Esophagus mucosa (tissue), 1 donor: ENCODE measurements at places on chromosomes 7 and 10. TPM values are rescaled to one million over a fixed set of nuclear protein-coding genes. Genes with fewer than 3 reads are reported as not detected.

NRCAM gene
- 10.9 TPM for total RNA-seq

POU6F2 gene
- total RNA-seq: 0.08 TPM

CDC14C gene
- total RNA-seq: not detected

SEMA3D gene
- 0.16 TPM for total RNA-seq

OPN4 gene
- total RNA-seq: not detected

ALKBH4 gene
- 5.7 TPM for total RNA-seq

MORN4 gene
- total RNA-seq: 1.9 TPM

IDI2 gene
- not detected for total RNA-seq

CAV1 gene
- 40.6 TPM for total RNA-seq

BTBD16 gene
- total RNA-seq: 0.16 TPM
